ENCODE measurements at places on chromosomes 16 and 17.
A peak's percentile ranks its signal among the peaks of the same experiment; 100 is the strongest.

GRCh38 chr16:31491778-31492418, 9.0 kb downstream of the SLC5A2 start:
- no peak for DNase-seq

DNA sequence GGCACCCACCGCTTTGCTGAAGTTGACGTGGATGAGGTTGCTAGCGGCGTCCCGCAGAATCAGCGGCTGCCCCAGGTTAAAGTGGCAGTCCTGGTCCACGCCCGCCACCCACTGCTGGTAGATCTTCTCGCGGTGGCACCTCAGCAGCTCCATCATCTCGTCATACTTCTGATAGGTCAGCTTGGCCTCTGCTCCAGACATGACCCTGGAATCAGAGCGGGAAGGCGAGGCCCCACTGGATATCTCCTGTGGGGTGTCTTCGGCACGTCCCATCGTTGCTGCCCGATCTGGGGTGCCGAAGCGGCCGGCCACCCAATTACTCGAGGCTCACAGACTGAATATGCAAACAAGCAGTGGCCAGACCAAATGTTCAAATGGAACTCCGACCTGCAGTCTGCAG, 16.5 kb downstream of the DNAH17 start:
- DNase-seq = no peak

DNA sequence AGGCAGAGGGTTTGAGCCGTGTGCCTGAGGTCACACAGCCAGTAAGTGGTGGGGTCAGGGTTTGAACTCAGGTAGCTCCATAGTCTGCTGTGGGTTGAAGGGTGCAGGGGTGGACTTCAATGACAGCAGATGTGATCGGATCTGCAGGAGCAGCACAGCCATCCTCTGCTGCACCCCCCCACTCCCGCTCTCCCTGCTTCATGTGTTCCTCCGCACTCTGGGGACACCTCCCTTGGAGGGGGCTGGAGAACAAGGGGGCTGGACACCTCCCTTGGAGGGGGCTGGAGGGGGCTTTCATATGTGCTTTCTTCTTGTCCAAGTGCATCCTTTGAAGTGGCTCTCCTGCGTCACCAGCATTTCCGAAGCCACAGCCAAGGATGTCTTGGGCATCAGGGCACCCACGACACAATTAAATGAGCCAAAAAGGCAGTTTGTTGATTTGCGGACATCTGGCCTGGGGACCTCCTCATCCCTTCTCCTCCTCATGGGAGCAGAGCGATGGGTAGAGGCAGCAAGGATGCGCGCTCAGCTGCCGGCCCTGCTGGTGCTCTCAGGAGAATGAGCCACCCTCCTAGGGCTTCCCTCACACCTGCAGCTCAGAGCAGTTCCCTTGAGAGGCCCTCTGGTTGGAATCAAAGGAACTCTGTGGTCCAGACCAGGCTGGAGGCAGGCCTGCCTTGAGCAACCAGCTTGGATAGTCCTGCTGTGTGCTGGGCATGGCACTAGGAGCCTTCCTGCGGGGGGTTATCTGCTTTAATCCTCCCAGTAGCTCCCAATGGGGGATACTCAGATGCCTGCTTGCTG, 26.2 kb downstream of the WSCD1 start:
- DNase-seq = no peak

DNA sequence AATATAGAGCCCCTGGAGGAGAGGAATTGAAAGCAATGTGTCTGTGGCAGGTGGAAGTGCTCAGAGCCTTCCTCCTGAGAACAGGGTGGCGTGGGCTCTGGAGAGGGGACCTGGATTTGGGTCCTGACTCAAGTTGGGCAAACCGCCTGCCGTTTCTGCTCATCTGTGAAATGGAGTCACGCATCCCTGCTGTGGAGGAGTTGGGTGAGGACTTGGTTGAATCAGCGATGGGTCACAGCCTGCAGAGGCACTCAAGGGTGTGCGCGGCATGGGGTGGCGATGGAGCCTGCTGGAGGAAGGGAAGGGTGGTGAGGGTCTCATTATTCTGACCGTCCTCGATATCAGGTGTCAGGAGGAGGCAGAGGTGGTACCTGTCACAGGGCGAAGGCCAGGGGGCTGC, 3.1 kb downstream of the ADAD2 start:
- DNase-seq = no peak

DNA sequence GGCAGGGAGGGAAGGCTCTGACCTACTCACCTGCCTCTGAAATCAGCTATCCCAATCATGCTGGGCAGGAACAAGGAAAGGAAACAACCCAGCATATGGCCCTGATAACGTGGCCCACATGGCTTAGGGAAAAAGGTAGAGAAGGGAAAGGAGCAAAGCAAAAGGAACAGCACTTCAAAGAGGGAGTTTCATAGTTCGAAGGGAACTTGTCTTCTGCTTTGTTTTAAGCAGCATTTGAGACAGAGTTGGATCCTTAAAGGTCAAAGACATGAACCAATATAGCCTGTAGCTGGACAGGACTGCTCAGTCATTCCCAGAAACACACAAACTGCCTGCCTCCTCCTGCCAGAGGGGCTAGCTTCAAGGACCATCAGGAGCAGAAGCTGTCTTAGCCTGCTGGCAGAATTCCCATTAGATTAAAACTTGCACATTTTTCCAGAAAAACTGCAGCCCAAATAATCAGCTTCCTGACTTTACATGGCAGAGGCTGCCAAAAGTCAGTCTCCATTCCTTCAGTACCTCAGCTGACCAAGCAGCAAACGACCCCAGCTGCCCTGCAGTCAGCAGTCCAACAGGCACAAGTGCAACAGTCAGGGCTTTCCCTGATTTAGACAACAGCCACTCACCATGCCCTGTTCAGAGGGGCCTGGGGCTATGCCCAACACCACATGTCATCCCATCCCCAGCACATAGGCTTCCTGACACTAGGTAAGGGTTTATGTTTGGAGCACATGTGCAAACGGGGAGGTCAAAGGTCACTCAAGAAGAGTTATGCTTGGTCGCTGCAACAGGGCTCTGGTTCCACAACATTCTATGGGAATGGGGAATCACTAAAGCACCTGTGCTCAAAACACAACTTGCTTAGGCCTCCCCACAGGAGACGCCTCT, 32.5 kb downstream of the RANBP10 start:
- DNase-seq = no peak

- no peak for DNase-seq
These were observed 385.3 kb downstream of the HAPSTR1 start for GRCh38 chr16:9476744-9477143.

- no peak for DNase-seq
These were observed 18.1 kb upstream of the ITGB3 start for GRCh38 chr17:47235506-47235905.

DNA sequence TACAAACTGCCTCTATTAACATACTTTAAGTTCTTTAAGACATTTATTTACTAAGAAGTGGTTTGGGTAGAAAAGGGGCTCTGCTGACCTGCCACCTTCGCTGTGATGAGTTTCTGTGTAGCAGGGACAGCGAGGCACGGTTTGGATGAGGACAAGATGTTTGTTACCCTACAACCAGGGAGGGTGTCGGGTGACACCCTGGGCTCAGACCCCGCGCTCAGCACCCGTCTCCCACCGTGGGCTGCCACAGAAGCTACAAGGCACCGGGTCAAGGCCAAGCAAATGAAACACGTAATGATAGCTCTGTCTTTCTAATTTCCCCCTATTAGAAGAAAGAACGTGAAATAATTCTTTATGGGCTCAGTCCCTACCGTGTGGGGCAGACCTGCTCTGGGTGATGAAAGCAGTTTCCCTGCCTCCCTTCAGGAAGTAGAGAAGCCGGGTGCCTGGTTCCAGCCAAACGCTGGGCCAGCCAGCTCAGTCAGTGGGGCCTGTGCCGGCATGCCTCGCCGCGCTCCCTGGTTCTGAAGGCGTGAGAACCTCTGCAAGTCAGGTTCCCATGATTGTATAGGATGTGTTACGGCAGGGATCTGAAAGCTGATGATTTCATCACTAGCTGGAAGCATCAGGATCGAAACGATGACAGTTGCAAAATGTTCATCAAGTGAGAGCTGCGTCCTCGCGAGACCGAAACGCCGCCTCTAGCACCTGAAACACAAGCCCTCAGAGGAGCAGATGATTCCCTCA, 3.9 kb downstream of the ZNF750 start:
- no peak for DNase-seq

DNA sequence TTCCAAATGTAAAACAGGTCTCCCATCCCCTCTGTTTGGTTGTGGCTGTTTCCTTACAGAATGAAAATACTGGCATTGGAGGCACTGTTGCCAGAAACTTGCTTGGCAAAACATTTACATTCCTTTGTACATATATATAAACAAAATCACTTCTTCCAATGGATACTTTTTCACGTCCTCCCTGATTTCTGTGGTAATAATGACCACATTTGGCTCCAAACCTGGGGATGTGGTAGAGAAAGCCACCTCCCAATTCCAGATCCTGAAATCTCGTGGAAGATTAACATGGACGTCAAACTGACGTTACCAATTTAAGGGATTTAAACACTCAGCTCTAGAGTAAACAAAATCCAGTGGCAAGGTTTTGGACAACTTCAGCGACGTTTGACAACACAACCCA, 370.8 kb upstream of the ZFHX3 start:
- no peak for DNase-seq

- no peak for DNase-seq
These were observed 12.6 kb upstream of the PYDC1 start for GRCh38 chr16:31229501-31229900.

DNA sequence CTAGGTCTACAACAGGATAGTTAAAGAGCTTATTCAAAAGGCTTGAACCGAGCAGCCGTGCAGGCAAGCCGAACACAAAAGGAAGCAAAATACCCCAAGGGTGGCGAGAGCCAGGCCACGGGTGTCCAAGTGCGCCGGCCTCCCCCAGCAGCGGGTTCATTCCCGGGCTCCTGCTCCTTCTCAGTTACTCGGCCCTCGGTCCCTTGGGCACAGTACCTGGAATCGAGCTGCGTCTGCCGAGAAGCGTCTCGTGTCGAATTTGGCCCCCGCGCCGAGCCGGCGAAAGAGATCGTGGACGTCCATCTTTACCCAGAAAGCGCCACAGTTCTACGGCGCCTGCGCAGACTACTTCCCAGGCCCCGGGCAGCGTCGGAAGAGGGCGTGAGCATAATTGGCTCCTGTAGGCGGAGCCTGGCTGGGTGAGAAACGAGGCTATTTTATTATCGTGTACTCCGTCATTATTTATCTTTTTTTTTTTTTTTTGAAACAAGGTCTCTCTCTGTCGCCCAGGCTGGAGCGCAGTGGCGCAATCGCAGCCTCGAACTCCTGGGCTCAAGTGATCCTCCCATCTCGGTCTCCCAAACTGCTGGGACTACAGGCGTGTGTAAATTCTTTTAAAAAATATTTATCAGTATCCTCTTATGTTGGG, at the start of gene DDX52:
TSS of gene DDX52 (minus strand) at position 329 of the 649 bp plus-strand sequence. CDS start at position 303, 26 bp downstream.
- peak; percentile 84 for DNase-seq

DNA sequence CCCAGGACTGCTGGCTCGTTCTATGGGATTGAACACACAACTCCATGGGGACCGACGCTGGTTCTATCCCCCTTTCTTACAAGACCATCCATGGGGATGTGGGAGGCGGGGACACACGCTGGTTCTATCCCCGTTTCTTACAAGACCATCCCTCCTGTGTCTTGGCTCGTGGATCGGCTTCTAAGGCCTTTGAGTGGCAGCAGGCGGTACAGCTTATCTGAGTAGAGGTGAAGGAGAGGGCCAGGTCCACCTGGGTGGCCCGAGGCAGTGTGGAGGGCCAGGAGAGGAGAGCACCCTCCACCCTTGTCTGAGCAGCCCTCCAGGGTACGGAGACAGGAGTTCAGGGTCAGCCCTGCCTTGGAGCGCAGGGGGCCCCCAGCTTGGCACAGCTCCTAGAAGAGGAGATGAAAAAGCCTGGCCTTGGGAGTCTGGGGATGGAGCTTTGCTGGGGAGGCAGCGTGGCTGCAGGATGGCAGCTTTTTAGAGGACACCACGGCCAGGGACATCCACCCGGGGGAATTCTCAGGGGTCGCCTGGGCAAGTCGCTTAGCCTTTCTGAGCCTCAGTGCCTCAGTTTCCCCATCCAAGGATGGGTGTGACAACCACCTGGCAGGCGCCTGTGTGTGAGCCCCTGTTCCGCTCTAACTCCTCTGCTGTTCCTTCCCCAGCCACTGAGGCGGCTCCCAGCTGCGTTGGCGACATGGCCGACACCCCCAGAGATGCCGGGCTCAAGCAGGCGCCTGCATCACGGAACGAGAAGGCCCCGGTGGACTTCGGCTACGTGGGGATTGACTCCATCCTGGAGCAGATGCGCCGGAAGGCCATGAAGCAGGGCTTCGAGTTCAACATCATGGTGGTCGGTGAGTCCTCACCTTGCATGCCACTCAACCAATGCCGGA, 341.0 kb downstream of the SEC14L1 start:
- no peak for DNase-seq

DNA sequence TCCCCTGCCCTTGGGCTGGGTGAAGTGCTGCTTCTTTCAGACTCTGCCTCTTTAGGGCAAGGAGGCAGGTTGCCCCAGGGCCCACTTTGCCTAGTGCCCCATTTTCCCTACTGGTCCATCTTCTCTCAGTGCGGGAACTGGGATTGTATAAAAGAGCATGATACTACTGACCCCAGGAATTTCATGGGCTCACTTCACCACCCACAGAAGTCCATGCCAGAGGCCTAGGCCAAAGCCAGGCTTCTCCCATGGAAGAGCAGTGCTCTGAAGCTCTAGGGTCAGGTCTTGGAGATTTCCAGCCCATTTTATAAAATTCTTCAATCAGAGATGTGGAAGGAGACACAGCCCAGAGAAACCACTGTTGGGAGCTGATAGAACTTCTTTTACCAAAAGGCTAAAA, 5.7 kb downstream of the CACNG1 start:
- no peak for DNase-seq

DNA sequence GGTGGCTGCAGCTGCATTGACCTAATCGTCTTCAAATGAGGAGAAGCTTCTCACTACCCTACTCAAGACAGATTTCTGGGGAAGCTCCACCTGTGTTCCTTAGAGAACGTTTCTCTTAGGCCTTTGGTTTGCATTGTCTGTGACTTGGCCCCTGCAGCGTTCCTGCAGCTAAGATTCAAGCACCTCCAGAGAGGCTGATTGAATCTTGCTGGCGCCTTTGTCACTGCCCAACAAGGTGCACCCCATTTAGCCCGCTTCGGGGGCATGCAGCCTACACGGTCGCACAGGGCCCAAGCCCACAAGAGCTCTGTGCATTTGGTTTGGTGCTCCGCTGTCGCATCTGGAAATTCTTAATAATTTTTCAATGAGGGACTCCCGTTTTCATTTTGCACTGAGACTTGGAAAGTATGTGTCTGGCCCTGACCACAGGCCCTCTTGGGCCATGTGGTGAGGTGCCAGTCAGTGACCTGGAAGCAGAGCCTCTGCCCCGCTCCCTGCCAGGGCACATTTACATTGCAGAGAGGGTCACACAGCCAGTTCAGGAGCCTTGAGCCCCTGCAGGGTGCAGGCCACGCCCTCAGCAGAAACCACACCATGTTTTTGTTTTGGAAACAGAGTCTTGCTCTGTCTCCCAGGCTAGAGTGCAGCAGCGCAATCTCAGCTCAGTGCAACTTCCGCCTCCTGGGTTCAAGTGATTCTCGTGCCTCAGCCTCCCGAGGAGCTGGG, 51.1 kb upstream of the CACNG5 start:
- no peak for DNase-seq

GRCh38 chr16:67862623-67863583, 9.9 kb upstream of the EDC4 start:
- DNase-seq = no peak

- DNase-seq = no peak
These were observed 2.5 kb downstream of the GPRC5B start for GRCh38 chr16:19882186-19882585.

GRCh38 chr17:72199256-72199655, 78.4 kb downstream of the SOX9 start:
- DNase-seq = no peak

Data from KBM-7 (cell line).